Kidney capillary endothelial cell (primary cell): ENCODE measurements at places on chromosomes 5 and 9.
A peak's percentile ranks its signal among the peaks of the same experiment; 100 is the strongest.

DNA sequence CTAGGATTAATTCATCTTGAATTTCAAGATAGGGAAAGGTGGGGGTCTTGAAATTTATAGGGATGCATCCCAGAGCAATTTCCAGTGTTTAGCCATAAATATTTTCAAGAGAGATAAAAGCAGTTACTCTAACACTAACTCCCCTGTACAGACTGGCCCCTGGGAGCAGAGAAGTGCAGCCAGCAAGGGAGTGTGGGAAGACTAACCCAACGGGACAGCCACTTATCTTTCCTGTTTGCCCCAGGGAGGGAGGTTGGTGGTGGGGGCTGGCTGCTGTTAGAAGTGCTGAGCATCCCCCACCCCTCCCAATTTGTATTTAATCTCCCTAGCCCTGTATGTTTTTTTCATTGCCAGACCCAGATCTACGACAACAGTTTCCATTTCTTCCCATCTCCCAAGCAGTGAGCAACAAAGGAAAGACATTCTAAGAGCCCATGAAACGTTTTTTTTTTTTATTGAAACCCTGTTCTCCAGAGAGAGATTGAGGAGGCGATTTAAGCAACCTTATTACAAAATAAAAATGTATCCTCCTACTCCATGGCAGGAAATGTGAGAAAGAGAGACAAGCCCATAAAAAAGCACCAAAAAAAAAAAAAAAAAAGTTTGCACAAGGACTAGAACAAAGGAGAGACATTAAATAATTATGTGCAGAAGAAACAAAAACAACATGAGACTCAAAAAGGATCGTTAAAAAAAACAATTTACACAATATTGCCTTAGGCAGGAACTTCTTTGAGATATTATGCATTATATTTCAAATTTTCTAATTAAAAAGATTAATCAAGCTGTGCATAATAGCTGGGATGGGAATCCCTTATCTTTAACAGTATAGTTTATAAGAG, 343.4 kb downstream of the ARHGEF28 start:
- DNase-seq = no peak

DNA sequence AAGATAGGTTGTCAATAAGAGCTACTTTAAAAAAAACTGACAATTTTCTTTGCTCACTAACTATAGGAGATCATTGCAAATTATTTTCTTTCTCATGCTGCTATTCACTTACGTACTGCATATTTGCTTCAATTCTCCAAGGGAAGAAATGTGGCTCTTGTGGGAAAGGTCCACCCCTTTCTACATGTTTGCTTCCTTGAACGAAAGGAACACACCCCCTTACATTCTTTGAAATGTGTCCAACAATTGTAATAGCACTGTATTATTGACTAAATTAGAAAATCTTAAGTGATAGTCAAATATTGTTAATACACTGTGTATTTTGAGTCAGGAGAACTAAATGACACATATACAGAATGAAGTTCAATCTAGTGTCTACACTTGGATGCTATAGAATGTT, 5.2 kb downstream of the MEF2C start:
- DNase-seq = peak; percentile 22

DNA sequence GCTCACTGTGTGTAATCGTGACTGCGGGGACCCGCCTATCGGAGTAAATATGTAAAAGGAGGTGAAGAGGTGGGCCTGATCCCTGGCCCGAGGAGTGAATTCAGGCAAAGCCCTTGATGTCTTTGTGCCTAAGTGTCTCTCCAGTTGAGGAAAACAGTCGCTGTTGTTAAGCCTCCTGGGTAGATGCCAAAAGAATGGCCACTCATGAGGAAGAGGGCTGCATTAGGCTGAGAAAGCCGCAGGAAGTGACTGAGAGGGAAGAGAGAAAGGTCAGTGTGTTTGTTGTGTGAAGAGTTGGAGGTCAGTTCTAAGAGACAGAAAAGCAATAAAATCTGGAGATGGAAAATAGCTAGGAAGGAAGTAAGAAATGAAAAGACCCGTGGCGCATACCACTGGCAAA, 35.8 kb upstream of the PIP5K1B start:
- peak; percentile 71 for DNase-seq

GRCh38 chr5:154244476-154244875, 53.9 kb downstream of the GALNT10 start:
- no peak for DNase-seq
